Stimulated activated CD8-positive, alpha-beta memory T cell treated with anti-CD3 and anti-CD28 coated beads, Interleukin-2, amount 100 ng/mL, for 1 hour (primary cell): ENCODE measurements at places on chromosomes 5 and 9.

DNA sequence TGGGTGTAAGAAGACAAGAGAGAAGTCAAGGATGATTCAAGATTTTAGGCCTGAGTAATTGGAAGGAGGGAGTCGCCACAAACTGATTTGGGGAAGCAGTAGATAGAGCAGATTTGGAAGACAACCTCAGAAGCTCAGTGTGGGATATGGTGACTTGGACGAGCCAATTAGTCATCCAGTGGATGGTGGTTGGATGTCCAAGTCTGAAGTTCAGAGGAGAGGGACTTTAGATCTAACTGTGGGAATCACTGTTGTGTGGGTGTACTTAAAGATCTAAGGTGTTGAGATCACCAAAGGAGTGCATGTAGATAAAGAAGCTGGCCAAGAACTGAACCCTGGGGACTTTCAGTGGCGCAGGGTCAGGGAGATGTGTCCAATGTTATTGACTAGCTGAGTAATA is 2.2 kb downstream of the IDNK start:
- no peak for DNase-seq

DNA sequence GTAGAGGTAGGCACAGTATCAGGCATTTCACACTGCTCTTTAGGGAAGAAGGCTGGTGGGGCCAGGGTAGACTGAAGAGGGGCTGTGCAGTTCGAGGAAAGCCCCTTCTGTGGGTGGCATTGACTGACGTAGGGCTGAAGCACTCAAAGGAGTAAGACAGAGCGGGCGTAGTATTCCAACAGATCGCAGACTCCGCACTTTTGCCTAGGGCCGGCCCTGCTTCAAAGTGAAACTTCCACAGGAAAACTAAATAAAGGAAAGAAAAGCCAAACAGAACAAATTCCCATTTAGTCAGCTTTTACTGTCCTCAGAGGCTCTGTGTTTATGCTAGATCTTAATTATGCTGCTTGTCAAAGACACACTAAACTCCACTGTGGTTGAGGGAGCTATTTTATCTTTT is 493.0 kb upstream of the WWC1 start:
- DNase-seq = no peak

- DNase-seq = no peak
These were observed 266.6 kb upstream of the DAP start for GRCh38 chr5:11027660-11028059.

GRCh38 chr9:107261106-107261505 is 22.0 kb upstream of the RAD23B start:
- no peak for DNase-seq

DNA sequence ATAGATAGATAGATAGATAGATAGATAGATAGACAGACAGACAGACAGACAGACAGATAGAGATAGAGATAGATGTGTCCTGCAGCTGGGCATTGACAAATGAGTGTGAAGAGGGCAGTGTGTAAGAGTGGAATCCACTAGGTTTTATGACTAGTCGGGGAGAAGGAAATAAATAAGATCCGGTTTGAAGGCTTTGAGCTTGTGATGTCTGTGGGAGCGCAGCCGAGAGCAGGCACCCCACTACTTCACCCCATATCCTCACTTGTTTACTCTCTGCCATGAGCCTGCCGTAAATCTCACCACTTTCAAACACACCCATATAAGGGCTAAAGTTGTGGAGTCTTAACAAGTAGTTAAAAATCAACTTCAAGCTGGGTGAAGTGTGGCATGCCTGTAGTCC is 1.4 kb upstream of the SUSD1 start:
- no peak for DNase-seq

GRCh38 chr5:178589180-178590140 is 733 bp downstream of the COL23A1 start:
- no peak for DNase-seq

- no peak for DNase-seq
These were observed 467.6 kb upstream of the ZNF608 start for GRCh38 chr5:125214080-125214479.

DNA sequence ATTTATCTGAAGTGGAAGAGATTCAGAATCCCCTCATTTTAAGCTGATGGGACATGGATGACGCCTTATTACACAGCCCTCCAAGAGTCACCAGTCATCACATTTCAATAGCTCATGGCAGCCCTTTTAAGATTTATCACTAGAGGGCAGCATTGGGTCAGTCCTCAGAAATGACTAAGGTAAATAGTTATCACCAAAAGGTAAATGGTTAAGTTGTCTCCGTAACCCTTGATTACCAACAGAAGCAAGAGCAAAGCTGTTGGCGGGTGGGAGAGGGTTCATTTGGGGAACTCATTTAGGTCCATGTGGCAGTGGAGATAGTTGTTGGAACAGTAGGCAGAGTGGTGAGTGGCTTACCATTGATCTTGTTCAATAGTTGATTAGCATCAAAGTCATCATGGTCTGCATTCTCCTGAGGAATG is 12.0 kb upstream of the C9 start:
- no peak for DNase-seq

GRCh38 chr5:65811004-65811403 is 89.0 kb downstream of the NLN start:
- DNase-seq = no peak

DNA sequence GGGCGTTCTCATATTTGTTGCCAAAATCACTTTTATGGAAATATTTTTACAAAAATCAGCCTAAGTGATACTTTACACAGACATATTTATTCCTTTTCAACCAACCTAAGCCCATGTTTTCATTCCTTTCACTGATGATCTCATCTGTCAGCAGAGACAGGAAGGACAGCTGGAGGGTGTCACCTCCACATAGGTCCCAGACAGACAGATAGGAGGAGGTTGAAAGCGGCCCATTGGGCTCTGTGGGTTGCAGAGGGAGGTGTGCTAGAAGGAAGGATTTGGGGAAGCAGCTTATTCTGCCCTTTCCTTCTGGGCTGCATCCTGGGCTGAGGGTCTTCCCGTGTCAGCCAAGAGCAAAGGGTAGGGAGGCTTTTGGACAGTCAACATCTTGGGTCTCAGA is 26.0 kb upstream of the SEMA4D start:
- DNase-seq = no peak

GRCh38 chr5:173283318-173284288 is 44.6 kb downstream of the STC2 start:
- peak; percentile 33 for DNase-seq

DNA sequence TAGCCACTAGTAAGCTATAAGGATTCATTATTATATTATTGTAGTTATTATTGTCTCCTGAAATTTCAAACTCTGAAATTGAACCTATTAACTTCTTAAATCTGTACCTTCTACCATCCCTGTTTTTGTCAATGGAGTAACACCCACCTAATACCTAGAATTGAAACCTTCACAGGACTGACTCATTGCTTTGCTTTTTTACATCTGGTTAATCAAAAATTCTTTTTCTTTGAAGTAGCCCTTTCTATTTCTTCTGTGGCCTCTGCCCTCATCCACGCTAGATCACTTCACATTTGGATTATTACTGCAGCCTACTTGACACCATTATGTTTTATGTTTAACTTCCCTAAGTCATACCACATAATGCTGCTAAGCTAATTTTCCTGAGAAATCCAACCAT is 35.6 kb downstream of the RBM27 start:
- no peak for DNase-seq

DNA sequence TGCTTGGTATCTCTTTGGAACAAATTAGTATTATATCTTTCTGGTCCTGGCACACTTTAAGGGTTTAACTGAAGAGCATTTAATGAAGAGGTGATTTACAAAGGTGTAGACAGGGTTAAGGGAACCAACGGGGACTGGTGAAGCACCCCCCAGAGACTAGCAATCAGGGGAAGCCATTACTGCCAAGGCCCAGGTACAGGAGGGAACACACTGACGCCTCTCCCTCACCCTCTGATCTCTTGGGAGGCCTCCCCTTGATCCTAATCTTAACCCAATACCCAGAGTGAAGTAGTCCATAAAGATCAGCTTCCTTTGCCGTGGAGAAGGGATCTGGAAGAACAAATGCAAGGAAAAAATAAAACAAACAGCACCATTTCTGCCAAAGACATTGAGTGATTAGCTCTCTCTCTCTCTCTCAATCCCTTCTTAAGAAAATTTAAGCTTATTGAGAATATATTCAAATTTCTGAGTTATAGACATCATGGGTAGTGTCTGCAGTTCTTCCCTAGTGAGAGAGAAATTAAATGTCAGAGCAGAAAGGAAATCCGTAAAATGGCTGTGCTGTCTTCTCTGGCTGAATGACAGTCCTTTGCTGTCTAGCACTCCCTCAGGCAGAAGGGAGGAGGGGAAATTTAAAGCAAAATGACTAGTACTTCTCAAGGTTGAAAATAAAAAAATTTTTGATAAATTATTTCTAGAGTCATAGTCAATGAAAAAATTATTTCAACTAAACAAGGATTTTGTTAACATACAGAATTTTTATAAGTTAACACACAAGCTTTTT is 20.0 kb downstream of the F2R start:
- DNase-seq = no peak

DNA sequence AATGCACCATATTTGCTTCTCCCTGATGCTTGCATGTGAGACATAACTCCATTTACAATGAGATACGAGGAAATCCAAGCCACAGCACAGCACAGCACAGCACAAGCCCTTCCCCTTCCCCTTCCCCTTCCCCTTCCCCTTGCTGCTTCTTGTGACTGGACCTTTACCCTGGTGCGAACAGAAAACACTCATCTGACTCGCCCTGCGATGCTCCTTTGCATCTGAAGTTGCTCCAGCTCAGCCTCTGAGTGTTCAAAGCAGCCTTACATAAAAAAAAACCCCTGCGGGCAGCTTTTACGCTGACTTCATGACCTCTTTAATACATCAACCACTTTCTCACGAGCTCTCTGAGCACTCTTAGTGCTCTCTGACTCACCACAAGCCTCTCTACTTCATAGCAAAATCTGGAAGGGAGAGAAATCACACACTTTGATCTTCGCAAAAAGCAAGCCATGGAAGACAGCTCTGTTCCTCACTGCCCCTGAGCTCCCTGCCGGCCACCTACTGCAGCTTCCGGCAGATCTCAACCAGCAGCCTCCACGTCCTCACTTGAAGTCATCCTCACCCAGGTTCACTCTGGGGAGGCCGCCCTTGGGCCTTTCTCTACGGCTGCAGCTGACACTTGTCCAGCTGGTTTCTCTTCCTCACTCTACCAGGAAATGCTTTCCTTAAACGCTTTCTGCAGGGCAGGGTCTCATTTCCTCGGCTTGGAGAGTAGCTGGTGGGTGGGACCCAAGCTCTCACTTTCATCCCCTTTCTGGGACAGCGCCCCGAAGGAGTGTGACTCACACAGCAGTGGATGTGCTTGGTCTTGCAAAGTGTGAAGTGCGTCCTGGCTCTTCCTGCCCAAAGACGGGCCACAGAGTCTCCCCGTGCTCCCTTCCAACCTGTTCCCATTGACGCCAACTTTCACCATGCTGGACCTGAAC is 5.3 kb downstream of the SLC34A1 start:
- DNase-seq = no peak

DNA sequence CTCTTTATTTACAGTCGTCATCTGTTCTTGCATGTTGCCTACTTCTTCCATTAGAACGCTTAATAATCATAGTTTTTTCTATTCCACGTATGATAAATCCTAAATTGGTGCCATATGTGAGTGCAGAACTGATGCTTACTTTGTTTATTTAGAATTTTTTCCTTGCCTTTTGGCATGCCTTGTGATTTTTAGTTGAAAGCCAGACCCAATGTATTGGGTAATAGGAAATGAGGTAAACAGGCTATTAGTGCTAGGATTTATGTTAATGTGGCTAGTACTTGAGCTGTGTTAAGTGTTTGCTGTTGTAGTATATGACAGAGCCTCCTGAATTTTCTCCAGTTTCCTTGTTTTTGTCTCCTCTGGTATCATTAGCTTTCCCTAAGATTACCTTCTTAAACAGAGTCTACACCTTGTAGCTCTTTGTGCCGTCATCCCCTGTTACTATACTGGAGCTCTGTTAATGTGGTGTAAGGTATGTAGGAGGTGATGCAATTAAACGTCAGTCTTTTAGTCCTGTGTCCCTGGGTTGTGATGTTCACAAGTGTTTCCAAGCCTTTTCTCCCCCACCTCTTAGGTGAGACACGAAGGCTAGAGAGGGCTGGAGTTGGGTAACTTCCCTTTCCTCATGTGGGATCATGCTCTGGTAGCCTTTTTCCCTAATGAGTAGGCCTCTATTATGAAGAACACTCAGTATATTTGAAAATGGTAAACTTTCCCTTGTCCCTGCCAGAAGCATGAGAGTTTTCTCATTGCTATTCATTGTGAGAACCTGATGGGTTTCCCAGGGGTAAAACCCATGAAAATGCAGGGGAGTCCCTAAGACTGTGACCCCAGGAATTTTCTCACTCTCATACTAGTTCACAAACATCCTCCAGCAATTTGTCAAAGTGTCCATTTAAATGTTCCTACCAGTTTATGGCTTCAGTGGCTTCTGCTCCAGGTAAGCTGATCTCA is 21.2 kb downstream of the SPATA31D3 start:
- DNase-seq = no peak

GRCh38 chr9:8430945-8431344 is 631.4 kb upstream of the DMAC1 start:
- DNase-seq = no peak

DNA sequence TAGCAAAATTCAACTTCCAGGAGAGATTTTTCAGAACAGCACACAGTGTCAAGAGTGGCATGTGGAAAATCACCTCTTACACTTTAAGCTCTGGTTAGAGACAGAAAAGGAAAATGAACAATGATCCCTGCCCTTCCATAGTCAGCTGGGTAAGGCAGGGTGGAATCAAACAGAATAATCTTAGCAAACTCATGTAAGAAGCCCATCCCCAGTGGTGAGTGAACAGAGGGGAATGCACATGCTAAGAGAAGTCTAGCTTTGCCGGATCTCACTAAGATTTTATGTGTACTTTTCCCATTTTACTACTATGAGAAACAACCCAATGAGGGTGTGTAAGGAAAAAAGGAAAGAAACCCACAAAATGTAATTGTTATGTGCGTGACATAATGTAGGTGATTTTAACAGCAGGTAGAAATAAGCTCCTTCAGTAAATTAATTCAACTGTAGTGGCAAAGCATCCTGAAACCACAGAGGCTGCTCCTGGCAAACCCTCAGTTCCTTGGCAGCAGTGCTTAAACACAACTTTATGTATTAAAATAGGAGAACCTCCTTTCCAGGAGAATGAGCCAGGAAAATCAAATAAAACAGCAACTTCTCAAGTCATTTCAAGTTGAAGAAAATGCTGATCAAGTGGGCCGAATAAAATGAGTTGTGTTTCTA is 366.0 kb upstream of the TRPC7 start:
- no peak for DNase-seq

- no peak for DNase-seq
These were observed 58.3 kb downstream of the PIK3R1 start for GRCh38 chr5:68273717-68274409.

DNA sequence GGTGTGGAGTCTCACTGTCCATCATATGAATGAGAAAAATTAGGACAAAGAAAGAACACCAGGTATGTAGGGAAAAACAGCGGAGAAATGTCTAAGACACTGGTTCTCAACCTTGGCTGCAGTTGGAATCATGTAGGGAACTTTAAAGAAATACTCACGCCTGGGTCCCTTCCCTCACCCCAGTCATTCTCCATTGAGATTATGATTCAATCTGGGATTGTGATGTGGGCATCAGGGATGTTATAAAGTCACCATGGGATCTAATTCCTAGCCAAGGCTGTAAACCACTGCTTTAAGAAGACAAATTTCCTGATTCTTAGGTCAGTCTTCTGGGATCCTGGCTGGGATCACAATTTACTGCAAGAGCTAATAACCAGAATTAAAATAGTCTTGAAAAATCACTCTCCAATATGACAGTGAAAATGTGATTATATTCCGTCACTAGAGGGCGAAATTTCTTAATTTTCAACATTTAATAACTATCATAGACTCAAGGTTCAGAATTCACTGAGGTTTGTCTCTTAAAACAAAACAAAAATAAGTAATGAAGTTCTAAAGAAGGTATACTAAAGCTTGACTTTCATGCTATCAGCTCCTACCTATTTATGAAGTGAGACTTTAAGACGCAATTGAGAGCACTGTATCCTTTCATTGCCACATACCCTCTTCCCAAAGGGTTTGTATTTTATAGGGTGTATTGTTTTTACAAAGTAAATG is 60.5 kb downstream of the GLDC start:
- no peak for DNase-seq
